ENCODE measurements at places on chromosomes 6 and 20.

DNA sequence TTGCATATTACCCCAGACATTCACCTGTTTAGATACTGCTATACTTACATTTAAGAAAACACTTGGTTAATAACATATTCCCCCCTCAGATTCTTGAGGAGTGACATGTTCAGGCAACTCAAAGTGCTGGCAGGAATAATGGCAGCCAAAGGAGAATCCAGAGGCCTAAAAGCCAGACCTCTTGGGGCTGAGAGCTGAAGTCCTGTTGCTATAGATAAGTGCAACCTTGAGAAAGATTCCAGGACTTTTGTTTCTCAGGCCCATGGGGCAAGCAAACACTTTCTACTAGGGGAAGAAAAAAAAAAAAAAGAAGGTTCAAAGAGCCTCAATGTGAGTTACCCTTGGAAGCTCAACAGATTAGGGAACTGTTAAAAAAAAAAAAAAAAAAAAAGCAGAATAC is 132.8 kb upstream of the BEND3 start:
- no peak for DNase-seq

DNA sequence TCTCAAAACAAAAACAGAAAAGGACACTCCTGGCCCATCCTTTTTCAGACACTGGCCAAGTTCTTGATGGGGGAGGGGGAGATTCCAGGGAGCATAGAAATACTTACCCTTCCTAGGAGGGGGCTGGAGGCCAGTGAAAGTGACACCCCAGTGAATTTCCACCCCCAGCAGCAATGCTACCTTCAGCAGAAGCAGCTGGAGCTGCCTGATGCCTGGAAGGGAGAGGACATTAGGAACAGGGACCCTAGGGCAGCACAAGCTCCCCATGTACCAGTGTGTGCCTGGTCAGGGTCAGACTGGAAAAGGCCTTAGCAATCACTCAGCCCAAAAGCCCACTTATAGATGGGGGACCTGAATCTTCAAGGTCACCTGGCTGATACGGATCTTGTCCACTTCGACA is 2.4 kb downstream of the MICAL1 start:
- DNase-seq, result no peak

DNA sequence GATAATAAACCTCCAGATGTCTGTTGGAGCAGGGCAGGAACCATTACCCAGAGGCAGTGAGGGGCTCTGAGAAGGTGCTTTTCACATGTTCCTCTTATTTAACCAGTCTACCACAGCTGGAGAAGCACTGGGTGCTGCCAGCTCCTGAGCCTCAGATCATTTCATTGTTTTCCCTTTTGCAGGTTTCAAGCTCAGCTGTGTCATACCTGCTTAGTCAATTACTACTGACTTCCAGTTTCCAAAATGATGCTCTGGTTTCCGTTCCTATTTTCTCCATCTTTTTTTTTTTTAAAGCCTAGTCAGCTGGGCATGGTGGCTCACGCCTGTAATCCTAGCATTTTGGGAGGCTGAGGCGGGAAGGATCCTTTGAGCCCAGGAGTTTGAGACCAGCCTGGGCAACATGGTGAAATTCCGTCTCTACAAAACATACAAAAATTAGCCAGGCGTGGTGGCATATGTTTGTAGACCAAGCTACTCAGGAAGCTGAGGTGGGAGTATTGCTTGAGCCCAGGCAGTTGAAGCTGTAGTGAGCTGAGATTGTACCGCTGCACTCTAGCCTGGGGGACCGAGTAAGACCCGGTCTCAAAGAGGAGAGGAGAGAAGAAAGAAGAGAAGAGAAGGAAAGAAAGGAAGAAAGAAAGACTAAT is 6.7 kb downstream of the FLOT1 start:
- no peak for DNase-seq

- DNase-seq, result no peak
Observed at GRCh38 chr20:50744143-50744792, 12.9 kb downstream of the PARD6B start.

GRCh38 chr20:17620371-17621228 is 50.7 kb downstream of the DSTN start:
- no peak for DNase-seq
